ENCODE measurements at places on chromosomes 13 and 19.

DNA sequence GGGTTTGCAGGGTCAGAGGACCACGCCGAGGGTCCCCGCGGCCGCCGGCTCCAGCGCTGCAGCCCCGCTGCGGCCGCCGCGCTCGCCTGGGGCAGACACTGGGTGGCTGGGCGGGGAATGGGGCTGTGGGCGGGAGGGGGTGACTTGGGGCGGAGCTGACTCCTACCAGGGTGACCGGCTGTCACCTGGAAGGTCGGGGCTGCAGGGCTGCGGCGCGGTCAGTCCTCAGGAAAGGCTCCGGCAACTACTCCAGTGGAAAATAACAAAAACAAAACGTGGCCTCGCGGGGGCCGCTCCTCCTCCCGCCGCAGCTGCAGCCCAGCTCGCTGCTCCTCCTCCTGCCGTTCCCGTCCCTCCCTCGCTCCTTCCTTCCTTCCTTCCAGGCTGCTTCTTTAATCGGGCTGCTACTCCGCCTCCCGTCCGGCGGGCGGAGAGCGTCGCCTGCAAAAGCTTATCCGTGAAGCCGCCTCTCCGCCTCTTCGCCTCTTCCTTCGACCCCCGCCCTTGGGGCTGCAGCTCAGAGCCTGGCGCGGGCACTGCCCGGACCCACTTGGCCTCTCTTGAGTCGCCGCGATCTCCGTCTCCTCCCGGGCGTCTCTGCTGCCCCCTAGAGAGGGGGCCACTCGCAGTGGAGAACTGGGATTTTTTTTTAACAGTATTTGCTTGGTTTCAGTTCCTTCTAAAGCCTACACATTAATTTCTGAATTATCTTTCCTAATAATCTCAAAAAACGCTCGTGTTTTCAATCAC lies at the start of gene TBC1D4:
TBC1D4 (minus strand) TSS at position 100 of the 750 bp plus-strand sequence. CDS start 402 bp downstream, outside the sequence.
- DNase-seq, result peak; percentile 83

- no peak for DNase-seq
These were observed 17.1 kb upstream of the LATS2 start for GRCh38 chr13:21078501-21078900.

DNA sequence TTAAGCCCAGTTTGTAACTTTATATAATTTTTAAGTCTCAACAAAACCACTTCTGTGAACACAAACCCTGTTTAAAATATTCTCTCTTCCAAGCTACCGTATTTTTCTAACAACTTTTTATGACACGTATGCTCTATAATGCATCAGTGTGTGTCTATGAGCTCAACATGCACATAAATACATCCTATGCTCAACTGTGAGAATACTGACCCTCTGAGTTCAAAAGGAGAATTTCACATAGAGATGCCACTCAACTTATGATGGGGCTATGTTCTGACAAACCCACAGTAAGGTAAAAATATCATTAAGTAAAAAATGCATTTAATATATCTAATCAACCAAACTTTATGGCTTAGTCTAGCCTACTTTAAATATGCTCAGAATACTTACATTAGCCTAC lies 1139.7 kb upstream of the SPRY2 start:
- peak; percentile 6 for DNase-seq

DNA sequence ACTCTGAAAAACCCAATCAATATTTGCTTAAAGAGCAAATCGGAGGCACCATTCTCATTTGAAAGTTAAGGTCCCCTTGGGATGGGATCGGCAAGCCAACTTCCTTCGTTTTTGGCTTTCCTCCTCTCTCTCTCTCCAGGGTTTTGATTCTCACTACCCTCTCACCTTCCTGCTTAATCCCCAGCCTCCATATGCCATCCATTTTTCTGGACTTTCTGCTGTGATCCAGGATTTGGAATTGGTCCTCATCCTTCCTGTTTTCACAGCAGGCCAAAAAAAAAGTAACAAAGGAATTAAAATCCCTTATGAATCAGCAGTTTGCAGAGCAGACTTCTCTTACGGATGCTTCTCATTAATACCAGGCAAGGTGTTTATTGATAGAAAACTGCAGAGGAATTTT lies 283.1 kb upstream of the TMTC4 start:
- DNase-seq, result no peak

DNA sequence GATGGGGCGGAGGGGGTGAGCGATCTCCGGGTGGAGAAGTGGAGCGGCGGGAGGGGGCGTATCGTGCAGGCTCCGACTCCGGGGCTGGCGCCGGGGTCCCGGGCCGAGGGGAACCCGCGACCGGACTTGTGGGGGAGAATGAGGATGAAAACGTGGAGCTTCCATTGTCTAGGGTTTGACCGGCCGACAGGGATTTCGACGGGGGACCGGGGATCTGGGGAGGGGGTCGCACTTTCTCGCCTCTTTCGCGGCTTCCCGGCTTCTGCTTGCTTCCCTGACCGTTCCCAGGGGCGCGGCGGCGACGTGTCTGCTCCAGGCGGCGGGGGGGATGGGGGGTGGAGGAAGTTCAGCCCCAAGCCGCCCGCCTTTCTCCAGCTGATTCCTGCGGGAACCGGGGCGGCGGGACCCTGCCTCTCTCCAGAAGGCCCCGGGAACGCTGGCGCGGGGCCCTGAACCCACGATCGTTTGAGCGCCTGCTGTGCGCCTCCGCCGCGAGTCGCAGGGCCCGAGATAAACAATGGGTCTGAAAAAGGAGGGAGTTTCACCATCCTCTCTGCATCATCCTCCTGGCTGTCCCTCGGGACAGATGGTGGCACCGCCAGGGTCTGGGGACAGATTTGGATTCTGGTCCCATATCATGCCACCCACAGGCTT lies 790 bp downstream of the TPM4 start:
- DNase-seq, result peak; percentile 34

DNA sequence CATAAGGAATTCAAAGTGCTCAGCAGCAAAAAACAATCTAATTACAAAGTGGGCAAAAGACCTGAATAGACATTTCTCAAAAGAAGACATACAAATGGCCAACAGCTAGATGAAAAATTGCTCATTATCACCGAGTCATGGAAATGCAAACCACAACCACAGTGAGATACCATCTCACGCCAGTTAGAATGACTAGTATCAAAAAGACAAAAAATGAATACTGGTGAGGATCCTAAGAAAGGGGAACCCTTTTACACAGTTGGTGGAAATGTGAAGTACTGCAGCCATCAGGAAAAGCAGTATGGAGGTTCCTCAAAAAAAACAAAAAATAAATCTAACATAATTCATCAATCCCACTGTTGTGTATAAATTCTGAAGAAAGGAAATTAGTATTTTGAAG lies 1206.1 kb downstream of the EFNB2 start:
- DNase-seq, result no peak

DNA sequence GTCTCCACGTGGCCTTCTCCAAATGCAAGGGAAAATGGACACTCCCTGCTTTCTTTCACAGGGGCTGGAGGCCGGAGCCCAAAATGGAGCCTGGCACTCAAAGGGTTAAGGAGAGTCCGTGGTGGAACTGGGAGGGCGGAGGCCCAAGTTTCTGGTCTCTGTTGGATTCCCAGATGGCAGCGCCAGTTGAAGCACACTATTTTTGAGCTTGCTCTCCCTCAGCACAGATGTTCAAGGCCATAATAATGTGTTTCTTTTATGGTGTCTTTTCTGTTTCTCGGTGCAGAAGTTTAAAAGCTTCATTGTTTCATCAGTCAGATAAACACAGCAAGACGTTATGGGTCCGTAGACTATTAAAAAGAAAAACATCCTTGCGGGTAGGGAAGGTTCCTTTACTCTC lies 67.6 kb downstream of the TNFRSF19 start:
- DNase-seq, result no peak

GRCh38 chr19:29564574-29565005 lies 38.8 kb downstream of the VSTM2B start:
- DNase-seq, result peak; percentile 75

DNA sequence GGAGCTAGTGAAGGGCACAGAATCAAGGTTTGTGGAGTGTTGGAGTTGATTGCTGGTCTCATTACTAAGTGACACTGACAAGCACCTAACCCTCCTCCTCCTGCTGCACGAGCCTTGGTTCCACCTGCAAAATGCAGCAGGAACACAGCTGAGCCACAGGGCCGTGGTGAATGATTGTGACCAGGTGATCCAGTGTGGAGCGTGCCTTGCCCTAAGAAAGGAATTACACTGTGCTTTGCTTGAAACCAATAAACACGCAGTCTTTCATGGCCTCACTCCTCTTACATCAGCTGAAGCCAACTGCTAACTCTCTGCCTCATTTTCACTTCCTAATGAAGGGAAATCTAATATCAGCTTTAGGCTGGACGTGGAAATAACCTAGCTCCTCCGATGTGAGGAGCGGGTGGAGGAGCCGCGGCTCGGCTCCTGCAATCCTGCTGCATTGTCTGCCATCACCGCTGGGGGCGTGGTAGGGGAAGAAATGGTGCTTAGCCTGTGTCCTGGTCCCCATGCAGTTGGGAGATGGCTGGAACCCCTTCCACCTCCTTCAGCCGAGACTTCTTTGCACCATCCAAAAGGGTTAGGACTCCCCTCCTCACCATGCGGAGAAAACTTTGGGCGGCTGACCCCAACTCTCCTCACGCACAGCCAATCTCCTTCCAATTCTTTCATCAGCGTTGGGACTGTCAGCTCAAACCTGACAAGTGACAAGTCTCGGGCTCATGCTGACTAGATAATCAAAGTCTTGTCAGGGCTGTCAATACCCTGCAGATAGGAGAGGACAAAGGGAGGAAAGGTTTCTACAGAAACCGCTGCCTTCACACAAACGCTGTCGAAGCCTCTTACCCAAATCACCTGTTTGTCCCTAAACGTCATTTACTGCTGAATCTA lies 427.9 kb downstream of the ZNF536 start:
- DNase-seq, result no peak

DNA sequence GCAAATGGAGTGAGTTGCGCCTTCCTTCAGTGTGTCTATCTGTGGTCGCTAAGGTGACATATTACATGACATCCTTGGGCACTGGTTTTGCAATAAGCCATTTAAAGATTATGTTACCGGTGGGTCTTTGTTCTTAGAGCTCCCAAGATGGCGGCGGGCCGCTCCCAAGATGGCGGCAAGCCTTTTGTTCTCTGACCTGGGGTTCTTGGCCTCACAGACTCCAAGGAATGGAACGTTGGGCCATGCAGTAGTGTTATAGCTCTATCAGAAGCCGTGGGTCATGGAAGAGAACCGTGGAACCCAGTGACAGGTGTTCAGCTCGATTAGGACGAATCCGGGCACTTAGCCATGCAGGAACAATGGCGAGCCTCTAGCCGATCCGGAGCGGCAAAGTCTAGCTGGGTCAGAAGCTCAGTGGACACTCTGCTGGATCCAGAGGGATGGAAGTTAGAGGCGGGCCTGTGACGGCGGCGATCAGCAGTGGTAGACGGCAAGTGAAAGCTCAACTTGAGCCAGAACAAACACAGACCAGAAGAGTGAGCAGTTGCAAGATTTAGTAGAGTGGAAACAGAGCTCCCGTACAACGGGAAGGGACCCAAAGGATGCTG lies 188.6 kb downstream of the TEX29 start:
- DNase-seq, result peak; percentile 46

DNA sequence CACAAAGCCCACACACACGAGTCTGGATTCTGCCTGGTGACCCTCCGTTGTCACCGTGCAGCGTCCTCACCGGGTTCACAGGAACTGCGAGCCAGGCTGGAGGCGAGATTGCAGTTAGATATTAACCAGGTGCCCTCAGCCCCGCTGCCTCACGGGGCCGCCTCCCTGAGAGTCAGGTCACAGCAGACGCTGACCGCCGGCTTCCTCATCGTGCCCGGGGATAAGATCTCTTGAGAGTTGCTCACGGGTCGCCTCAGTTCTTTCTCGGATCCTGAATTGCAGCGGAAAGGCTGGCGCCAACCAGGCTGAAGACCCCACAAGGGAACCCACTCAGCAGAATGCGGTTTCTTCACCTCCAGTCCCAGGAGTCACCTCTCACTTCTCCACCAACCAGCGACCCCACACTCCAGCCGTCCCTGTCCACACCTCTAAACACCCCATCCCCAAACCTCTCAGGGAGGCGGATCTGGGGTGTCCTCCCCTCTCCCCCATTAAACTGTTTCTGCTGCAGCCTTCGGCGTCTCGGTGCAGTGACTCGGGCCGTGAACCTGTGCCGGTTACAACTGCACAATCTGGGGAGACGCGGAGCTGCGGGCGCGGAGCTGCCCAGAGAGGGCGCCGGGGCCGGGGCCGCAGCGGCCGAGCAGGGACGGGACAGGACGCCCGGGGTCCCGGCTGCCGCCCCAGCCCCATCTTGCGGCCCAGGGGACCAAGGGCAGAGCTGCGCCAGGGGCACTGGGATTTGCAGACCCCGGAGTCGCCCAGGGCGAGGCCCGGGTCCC lies 591 bp downstream of the ZNF823 start:
- DNase-seq, result no peak

GRCh38 chr19:45492627-45493470 lies 4.0 kb downstream of the RTN2 start:
- DNase-seq, result no peak

DNA sequence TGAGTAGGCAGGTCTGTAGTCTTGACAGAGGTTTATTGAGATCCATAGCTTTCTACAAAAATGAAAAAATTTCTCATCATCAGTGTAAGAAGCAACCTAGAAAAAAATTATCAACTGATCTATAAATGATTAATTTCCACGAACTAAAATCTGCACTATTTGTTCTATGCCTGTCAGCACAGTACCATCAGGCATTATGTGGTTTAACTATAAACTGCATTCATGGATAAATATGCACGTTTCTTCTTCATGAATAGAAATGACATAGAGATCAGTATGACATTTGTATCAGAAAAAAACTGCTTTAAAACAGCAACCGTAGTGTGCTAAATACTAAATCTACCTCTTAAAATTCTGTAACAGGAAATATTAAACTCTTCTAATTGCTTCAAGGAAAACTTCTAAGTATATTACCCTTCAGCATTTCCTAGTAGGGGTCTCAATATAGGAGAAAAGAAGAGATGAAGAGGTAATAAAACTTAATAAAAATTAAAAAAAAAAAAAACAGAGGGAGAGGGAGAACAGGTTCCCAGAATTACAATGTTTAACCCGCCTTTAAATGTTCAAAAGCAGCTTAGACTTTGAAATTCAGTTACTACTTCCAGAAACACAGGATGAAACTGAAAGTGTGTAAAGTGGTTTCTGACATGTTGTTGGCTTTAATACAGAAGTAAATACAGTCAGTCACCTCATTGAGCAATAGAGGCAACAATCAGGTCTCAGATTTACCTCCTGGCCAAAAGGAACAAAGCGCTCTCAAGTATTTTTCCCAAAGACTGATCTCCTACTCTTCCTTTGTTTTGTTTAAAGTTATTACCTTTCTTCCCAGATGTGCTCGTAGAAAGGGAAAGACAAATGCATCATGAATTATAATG lies 144.4 kb downstream of the DIAPH3 start:
- DNase-seq, result no peak
